ENCODE measurements at places on chromosomes 1 and 21.

DNA sequence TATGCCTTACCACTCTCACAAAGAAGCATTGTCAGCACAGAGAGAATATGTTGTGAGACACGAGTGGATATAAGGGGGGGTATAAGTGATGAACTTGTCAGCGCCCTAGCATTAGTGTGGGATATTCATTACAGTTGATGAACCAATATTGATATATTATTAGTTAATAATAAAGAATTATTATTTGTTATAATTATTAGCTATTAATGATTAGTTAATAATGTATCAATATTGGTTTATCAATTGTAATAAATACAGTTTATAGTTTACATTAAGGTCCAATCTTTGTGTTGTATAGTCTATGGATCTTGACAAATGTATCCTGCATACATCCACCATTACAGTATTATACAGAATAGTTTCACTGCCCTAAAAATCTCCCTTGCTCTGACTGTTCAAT lies 120.2 kb upstream of the NCAM2 start:
- no peak for DNase-seq

GRCh38 chr1:36567601-36568341 lies 85.1 kb upstream of the CSF3R start:
- no peak for DNase-seq

GRCh38 chr1:109897259-109897955 lies 13.2 kb upstream of the CSF1 start:
- no peak for DNase-seq

- no peak for DNase-seq
Observed at GRCh38 chr1:165117482-165117881, 239.0 kb downstream of the LMX1A start.
